ENCODE measurements at places on chromosomes 6 and 20.

DNA sequence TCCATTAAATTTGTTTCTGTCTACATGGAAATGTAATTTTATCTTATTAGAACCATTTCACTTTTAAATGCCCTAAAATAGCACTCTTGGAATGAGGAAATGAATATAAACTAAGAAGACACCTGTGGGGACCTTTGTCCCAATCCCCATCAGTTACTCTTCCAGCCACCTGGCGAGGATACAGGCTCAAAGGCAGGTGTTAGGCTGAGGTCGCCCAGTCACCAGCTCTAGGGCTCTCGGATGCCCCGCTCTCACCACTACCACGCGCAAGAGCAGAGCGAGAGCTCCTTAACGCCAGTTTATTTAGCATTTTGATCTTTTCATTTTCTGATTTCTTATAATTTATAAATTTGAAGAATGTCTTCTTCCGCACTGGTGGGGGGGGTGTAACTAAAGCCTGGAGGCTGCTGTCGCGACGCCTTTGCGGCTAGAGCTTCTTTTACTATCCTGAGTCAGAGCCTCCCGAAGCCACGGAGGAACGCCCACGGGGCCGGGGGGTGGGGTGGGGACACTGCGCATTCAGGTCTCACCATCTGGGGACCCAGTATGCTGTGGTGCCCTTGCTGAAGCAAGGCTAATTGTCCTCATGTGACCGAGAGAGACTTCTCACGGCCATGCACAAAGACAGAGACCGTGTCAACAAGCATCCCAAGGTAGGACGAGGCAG, 38.7 kb upstream of the AFDN start:
- DNase-seq = no peak

- no peak for DNase-seq
Measured at GRCh38 chr6:129908356-129908755, 47.2 kb upstream of the TMEM244 start.

GRCh38 chr6:33204415-33205190, at the start of gene HSD17B8:
HSD17B8 (plus strand) TSS chr6:33204655; CDS start chr6:33204669, 14 bp downstream.
- peak; percentile 88 for DNase-seq

- no peak for DNase-seq
Measured at GRCh38 chr6:81734081-81734480, 18.4 kb downstream of the TENT5A start.

DNA sequence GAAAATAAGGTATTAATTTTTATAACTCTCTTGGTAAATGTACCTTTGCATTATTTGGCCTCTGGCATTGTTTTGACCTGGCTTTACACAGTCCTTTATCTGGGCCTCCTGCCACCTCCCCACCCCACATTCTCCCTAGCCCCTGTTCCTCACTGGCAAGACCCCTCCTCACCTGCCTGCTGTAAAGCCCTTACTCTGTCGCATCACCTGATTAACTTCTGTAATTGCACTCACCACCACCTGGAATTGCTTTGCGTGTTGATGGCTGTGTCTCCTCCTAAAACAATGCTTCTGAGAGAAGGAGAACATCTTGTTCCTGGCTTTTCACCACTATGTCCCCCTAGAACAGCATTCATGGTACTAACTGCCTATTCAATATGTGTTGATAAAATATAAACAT, 24.8 kb downstream of the SNX9 start:
- DNase-seq = no peak

- DNase-seq = no peak
Measured at GRCh38 chr20:33377366-33377765, 24.0 kb downstream of the CDK5RAP1 start.

GRCh38 chr6:20817806-20818320, 283.6 kb downstream of the CDKAL1 start:
- no peak for DNase-seq

DNA sequence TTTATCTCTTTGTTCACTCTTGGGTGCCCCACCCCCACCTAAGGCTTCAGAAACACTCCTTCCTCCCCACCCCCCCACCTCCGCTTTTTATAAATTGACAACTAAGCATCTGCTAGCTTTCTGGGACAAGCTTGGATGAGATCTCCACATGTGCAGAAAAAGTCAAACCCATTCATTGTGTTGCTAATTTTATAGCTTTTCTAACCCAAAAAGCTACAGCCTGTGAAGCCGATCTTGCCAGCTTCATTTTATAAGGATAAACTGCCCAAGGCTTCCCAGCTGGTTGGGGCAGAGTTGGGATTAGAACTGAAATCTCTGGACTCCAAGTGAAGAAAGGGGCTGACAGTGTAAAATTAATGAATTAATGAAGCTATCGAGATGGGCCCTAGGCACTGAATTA, 24.1 kb downstream of the BPIFB4 start:
- DNase-seq = no peak

GRCh38 chr6:27861276-27861840, 50.8 kb downstream of the OR2B2 start:
- DNase-seq = no peak

DNA sequence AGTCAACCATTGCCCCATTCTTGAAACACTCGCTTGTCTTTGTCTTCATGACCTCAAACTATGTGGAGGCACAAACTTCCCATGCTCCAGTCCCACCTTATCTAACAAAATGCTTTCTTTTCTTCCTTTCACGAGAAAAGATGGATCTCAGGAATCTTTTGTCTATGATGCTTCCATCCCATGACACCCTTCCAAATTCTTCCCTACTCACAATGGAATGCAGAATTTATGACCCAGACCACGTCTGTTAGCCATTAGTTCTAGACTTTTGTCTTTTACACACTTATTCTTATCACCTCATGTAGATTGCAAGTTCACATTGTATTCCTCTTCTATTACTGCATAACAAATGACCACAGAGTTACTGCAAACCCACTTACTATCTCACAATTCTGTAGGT, 24.2 kb upstream of the LAMP5 start:
- no peak for DNase-seq

GRCh38 chr6:8043221-8043620, 21.0 kb downstream of the BLOC1S5 start:
- no peak for DNase-seq

DNA sequence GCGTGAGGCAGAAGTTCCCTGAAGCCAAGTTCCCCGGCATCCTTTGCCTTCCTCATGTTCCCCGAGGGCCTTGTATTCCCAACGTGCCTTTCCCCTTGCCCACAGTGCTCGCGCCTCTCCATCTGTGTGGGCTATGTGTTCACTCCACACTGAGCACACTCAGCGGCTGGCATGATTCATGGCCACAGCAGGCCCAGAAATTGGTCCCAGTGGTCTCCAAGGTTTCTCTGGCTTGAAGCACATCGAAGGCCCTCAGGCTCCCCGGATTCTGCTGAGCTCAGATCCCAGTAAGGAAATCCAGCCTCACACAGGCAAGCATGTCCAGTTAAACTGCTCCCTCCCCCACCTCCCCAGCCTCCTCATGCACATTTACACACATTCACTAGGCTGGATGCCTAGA, 123.6 kb downstream of the ISM1 start:
- no peak for DNase-seq

- peak; percentile 62 for DNase-seq
Measured at GRCh38 chr6:106979435-106979884, 4.9 kb upstream of the CD24 start.

GRCh38 chr6:24779416-24780016, 4.8 kb downstream of the GMNN start:
- DNase-seq = no peak

Data from immature natural killer cell (primary cell).